Parietal lobe (tissue), 2 donors: ENCODE measurements at places on chromosomes 2 and 18. TPM values are rescaled to one million over a fixed set of nuclear protein-coding genes. Genes with fewer than 3 reads are reported as not detected.

OTOF gene
- 0.31 TPM for total RNA-seq

LRRC30 gene
- total RNA-seq = not detected

STK39 gene
- total RNA-seq = 39.4 TPM

GKN1 gene
- total RNA-seq = not detected

CNGA3 gene
- total RNA-seq = 6.3 TPM

INPP5D gene
- 8.5 TPM for total RNA-seq

RUFY4 gene
- total RNA-seq = not detected

KCTD18 gene
- total RNA-seq = 10.6 TPM

CCDC102B gene
- 20.0 TPM for total RNA-seq

PAX3 gene
- total RNA-seq = not detected

GNAL gene
- 59.8 TPM for total RNA-seq

SPHKAP gene
- total RNA-seq = 51.3 TPM

LYPD1 gene
- 25.4 TPM for total RNA-seq

LOXHD1 gene
- 0.31 TPM for total RNA-seq

IL36RN gene
- total RNA-seq = not detected

INHBB gene
- total RNA-seq = 7.2 TPM

DAPL1 gene
- not detected for total RNA-seq

CD8B gene
- not detected for total RNA-seq

WIPF1 gene
- 3.8 TPM for total RNA-seq

EMILIN2 gene
- total RNA-seq = 0.94 TPM

FAM237A gene
- not detected for total RNA-seq

GCG gene
- not detected for total RNA-seq

FARSB gene
- total RNA-seq = 33.8 TPM

ARHGEF4 gene
- total RNA-seq = 47.9 TPM
